ENCODE measurements at places on chromosomes 4 and X.

DNA sequence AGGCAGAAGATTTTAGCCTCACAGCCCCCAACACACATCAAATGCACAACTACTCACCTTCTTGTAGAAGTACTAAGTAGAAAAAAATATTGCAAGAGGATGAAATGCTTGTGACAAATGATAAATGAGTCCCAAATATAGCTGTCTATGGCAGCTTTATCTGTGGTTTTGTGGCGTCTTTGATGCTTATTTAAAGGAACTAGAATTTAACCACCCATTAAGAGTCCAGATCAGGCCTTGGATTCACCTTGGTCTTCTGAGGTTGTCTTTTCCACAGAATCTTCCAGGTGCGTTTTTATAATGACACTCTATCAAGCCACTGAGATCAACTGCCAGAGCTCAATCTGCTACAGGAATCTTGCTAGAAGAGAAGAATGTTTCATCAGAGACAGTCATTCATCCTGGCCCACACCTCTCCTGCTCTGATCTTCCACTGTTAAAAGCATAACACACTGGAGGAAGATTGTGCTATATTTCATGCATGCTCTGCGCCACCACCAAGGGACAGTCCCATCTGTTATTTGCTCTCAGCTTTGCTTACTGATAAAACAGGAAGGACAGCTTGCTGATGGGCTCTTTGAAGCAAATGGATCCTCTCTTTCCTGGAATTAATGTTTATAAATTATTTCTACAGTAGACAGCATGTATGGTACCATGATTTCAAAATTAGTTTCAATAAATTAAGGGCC lies 144.1 kb downstream of the SLC7A11 start:
- DNase-seq: no peak

GRCh38 chrX:112668476-112669409 lies 11.0 kb downstream of the LHFPL1 start:
- no peak for DNase-seq

GRCh38 chrX:19609541-19609940 lies 94.2 kb upstream of the MAP3K15 start:
- no peak for DNase-seq

- DNase-seq: no peak
These were observed 14.2 kb downstream of the IGFBP7 start for GRCh38 chr4:57095956-57096355.

DNA sequence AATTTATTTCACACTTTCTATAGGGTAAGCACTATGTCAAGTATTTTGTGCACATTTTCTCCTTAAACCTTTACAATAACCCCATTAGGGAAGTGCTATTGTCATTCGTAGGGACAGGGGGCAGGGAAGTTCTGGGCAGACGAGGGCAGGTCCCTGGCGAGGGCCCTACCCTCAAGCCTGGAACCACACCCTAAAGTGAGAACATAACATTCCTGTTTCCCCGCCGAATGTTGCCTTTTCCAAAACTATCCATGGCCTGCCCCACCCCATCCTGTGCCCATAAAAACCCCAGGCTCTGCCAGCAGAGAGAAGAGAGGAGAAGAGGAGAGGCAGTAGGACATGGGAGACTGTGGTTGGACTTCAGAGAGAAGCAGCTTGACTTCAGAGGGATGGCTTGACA lies 39.8 kb upstream of the CCKAR start:
- no peak for DNase-seq

DNA sequence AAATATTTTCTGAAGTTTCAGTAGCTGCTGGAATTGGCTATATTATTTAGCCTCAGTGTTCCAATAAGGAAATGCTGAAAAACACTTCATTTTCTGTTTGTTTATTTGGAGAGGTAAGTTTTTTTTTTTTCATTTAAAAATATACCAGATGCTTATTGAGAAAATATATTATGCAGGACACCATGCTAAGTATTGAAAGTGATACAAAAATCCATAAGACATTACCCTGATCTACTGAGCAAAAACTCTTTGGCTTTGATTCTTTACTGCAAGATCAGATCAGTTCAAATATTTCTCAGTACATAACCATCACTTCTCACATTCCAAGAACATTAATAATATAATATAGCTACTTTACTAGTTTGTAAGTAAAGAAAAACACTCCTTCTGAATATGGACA lies 123.4 kb upstream of the PACRGL start:
- no peak for DNase-seq

All from activated CD4-positive, alpha-beta T cell treated with anti-CD3 and anti-CD28 coated beads for 24 hours (primary cell).